ENCODE measurements at places on chromosomes 2 and 18.

- no peak for DNase-seq
Measured at GRCh38 chr2:169975221-169975620, 148.0 kb downstream of the UBR3 start.

DNA sequence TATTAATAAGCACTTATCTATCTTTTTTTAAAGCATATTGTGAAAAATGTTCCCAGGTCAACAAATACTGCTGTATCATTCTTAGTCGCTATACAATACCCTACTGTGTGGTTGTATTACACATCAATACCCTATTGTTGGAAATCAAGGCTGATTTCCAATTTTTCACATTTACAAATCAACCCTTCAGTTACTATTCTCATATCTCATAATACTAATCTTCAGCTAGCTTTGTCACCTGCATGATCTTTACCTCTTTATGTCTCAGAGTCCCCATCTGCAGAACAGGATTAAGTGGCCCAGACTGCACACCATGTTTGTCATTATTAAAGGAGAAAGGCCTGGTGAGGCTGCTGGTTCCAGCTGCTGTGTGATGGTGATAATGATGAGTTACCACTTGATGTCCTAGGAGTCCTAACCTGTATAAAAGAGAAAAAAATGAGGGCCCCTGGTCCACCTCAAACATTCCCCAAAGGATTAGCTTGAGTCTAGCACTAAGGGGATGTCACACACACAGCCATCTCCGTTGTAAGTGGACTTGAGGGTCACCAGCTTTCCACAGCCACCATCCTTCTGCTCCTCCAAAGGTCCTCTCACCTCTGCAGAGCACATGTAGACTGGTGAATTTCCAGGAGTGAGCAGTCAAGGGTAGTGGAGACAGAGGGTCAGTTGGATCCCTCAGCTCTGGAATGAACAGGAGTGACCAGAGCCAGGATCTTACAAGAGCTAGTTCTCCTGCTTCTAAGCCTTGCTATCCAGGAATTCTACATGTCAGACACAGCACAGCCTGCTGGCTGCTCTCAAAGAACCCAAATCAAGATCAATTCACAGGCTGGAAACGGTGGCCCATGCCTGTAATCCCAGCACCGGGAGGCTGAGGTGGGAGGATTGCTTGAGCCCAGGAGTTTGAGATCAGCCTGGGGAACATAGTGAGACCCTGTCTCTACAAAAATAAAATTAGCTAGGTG, 36.0 kb upstream of the BIN1 start:
- DNase-seq: no peak

GRCh38 chr2:133666621-133667020, 98.4 kb upstream of the NCKAP5 start:
- no peak for DNase-seq

DNA sequence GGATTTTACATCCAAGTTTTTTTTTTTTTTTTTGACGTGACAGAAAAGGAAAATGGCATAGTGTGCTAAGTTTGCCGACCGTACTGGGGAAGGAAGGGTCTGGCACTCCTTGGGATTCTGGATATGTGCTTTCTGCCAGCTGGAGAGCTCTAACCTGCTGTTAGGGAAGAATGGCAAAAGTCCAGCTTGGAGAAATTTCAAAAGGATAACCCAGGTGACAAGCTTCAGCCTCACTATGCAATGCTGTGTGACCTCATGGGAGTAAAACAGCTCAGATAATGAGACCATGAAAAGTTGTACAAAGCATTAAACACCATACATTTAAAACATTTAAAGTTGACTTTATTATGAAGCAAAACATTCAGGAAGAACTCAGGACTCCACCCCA, 10.3 kb upstream of the GPR45 start:
- no peak for DNase-seq

DNA sequence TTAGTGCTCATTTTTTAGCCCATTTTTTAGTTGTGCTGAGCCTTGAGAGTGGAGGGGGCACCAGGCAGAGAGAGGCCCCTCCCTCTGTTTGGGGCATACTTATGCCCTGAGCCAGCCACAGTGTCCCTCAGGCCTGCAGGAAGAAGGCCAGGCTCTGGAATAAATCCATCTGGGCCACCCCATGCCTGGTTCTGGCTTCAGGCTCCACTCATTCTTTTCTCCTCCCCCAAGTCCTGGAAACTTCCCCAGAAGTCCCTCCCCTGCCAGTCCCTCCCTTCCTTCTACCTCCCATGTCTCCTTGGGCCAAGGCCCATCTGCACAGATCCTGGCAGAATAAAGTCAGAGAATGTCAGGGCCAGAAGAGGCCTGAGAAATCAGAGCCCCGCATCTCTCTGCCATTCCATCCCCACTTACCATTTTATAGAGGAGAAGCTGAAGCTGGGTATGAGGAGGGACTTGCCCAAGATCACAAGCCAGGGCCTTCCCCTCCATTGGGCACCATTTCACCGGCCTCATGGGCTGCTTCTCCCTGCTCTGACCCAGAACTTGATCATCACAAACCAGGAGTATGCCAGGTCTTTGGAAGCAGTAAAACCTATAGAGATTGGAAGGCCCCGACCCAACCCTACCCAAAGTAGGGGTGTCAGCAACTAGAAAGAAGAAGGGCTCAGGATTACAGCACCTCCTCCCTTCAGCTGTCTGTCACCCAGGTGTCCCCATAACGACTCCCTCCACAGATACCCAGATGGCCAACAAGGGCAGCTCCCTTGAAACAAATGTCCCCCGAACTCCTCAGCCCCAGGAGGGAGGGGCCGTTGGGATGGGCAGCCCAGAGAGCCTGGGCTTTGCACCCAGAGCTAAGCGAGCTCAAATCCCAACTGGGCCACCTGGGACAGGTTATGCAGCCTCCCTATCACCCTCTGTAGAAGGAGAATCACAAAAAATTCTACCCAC, 108.4 kb downstream of the POLR1A start:
- peak; percentile 34 for DNase-seq

GRCh38 chr2:213559053-213559452, 274.8 kb downstream of the SPAG16 start:
- no peak for DNase-seq

DNA sequence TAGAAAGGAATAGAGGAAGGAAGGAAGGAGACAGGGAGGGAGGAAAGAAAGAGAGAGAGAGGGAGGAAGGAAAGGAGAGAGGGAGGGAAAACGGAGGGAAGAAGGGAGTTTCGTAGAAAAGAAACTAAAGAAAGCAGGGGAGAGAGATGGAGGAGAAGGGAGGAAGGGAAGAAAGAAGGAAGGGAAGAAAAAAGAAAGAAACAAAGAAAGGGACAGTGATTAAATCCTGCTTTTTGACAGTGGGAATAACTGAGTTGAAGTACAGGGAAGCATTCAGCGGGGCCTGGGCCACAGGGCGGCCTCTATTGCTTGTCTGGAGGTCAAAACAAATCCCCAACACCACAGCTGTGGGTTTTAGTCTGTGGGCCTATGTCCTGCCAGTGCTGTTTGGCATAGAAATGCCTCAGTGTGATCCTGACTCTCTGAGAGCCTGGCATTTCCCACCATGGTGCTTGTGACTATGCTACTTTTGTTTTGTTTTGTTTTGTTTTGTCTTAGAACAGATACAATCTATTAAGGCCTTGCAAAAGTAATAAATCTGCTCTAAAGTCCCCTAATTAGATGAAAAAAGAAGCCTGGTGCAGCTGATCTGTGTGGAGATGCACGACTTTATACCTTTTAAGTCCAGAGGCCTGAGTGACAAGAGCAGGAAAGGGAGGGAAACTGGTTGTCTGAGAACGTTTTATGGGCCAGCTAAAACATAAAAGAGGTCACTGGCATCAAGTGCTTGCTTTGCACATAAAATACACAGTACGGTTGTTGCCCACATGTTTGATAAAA, 40.0 kb downstream of the IL1RL2 start:
- DNase-seq: no peak

GRCh38 chr2:233079473-233079877, 19.3 kb downstream of the INPP5D start:
- DNase-seq: no peak

DNA sequence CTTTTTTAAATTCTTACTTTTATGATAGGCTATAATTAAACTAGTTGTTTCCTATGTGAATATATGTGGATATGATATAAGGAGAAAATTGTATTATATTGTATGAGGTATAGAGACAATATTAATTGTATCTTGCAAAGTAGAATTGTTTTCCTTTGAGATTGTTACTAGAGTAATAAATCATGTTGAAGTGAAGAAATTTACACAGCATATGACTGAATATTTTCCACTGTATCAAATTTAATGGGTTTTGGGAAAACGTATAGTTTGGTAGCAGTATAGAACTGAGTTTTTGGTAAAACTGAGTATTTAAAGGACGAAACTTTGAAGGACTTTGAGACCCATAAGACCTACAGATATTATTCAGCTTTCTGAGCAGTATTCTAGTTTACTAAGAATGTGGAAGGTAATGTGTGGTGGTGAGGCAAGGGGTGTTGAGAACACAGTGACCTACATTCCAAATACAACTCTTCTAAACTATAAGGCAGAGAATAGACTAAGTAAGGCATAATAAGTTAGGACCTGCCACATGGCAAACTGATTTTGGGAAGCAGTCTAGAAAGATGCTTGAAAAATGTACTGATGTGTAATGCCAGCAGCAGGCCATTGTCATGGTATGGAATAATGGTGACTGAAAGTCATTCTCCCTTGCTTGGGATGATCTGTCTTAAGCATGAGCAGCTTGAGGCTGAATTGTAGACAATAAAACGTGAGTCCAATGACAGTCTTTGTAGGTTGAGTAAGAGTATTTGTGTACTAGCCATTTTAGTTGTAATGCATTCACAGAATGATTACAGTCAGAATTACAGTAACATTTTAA, 29.6 kb downstream of the PKP4 start:
- DNase-seq: no peak

DNA sequence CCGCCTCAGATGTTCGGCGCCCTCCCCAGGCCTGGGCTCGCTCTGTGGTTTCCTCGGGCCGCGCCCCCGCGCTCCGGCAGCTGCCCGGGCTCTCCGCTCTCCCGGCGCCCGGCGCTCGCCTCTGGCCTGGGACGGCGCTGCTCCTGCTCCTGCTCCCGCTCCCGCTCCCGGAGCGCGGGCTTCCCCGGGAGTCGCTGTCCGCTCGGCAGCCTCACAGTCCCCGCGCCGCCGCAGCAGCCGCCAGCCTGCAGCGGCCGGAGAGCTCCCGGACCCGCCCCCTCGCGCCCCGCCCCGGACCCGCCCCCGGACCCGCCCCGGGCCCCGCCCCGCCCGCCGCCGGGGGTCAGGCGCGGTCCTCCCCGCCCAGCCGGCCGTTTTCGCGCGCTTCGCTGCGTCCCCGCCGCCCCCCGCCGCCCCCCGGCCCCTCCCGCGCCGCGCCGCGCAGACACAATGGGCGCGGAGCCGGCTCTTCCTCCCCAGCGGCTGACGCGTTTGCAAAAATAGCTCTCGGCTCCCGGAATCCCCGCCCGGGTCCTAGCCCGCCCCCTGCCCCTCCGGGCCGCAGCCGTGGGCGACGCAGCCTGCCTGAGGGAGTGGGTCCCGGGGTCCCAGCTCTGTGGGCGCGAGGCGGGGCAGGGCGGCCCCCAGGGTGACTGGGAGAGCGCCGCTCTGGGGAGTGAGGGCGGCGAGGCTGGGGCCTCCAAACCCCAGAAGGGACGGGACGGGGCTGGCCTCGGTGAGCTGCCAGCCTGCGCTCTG, at the start of gene ARL4C:
Gene ARL4C (minus strand): TSS at position 247 of the 759 bp plus-strand sequence. CDS start 495 bp downstream, outside the sequence.
- peak; percentile 42 for DNase-seq

DNA sequence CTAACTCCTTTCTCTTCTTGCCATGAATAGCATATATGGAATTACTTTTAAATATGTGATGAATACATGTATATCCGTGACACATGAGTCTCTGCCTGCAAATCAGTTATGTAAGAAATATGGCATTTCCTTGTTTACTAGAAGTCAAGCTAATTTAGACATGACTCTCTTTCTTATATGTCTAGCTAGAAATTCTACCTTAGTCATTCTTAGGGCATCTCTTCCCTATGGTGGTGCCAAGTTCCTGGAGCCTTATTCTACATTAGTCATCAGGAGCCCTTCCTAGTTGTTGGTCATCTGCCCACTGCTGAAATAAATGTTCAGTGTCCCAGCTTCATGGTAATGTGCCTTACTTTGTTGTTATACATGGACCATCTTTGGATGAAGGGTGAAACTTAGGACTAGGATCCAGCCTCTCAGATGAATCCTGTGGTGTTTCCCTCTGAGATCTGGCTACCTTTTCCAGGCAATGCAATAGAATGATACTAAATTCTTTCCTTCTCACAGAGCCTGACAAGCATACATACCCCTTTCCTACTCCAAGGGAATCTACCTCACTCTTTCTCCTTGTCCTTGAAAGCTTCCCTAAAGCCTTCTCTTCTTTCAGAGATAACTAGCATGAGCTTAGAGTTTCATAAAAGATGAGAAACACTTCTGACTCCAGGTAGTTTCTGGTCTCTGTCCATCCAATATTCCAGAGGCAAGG, 415.3 kb upstream of the VWC2L start:
- DNase-seq: no peak

DNA sequence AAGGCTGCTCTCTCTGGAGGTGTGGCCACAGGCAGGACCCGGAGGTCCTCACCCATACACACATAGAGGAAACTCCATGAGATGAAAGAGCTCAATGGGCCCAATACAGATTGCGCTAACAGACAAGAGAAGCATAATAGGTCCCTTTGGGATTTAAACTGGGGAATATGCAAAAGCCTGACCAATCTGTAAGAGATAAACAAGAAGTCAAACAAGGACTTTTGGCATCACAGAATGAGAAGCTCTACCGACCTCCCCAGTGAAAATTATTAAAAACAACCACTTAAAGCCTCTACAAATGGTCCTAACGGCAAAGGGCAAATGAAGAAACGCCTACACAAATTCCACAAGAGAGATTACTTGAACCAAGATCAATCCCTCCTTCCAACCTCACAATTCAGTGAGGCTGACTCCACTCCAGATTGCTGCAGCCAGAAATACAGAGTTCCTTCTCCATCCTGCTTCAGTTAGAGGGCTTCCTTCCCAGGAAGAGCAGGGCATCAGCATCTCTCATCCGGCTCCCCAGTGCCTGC, 10.8 kb downstream of the IWS1 start:
- no peak for DNase-seq

- DNase-seq: no peak
Measured at GRCh38 chr2:180776921-180777320, 203.5 kb upstream of the UBE2E3 start.

DNA sequence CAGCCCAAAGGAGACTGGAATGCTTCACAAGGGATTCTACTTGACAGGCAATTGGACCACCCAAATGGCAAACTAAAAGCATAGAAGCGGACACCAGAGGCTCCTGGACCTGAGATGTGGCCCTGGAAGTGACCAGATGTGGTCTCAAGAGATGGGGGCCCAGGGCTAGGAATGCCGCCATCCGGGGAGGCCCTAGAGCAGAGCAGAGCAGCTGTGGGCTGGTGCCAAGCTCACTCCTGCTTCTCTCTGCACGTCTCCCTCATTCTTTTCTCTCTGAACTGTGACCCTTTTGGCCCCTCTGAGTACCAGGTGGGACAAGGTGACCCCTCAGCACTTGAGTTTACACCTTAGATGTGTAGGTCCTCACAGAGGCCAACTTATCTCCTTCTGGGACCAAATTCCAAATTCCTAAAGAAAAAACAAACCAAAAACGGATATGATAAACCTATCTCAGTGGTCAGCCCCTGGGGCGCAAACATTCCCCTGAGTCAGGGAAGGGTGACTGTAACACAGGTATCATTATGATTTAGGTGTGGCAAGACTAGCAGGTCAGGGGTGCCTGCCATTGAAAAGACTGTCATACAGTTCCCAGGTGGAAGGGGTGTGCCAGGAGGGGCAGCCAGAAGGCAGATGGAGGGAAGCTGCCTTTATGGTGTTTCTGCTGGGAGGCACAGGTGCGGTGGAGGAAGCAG, 6.5 kb upstream of the IL1R2 start:
- no peak for DNase-seq
